NCI-H1048 (cell line): ENCODE measurements at places on chromosomes 2 and 18.

GRCh38 chr2:174796319-174796771 is 32.1 kb upstream of the CHRNA1 start:
- DNase-seq: no peak

DNA sequence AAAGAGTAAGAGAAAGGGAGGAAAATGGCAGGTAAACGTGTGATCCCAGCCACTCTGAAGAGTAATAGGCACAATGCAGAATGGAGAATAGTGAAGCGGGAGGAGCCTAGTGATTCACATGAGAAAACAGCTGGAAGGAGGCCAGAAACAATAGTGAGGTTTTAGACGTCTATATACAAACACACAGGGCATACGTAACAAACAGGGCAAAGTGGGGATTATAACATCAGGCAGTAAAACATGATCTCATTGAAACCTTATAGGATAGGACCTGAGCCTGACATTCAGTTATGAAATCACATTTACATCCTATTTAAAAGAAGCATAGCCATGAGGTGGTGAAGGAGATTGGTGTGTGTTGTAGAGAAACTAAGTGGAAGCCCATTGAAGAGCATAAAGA is 33.0 kb upstream of the GATA6 start:
- DNase-seq: no peak

DNA sequence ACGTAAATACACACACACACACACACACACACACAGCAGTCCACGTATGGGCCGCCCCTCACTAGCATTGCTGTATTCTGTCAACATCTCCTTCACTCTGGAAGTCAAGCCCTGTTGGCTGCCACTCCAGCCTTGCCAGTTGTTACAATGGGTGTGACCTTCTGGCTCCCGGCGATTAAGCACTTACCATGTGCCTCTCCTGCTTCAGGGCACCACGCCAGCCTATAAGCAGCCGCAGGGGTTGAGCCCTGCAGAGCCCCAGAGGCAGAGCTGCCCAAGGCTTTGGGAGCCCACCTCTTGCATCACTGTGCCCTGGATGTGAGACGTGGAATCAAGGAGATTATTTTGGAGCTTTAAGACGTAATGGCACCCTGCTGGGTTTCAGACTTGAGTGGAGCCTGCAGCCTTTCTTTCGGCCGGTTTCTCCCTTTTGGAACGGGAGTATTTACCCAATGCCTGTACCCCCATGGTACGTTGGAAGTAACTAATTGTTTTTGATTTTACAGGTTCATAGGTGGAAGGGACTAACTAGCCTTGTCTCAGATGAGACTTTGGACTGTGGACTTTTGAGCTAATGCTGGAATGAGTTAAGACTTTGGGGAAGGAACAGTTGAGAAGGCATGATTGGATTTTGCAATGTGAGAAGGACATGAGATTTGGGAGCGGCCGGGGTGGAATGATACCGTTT is 54.5 kb upstream of the ROCK2 start:
- DNase-seq: no peak

DNA sequence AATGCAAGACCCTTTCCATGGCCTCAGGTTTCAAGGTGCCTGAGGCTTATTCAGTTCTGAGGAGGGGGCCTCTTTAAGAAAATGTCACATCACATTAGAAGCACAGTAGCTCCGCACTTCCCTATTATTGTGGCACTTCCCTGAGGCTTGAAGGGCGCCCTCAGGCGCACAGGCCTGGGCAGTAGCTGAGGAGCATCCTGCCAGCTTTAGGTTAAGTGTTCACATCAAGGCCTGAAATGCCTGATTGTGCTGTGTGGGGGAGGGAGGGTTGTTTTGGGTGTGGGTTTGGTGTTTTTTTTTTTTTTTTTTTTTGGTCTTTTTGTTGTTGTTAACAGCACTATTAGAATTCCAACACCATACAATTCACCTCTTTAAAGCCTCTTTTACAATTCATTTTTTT is 107.9 kb downstream of the CABLES1 start:
- no peak for DNase-seq

- DNase-seq: no peak
These were observed 878.3 kb upstream of the ID2 start for GRCh38 chr2:7803515-7803914.

DNA sequence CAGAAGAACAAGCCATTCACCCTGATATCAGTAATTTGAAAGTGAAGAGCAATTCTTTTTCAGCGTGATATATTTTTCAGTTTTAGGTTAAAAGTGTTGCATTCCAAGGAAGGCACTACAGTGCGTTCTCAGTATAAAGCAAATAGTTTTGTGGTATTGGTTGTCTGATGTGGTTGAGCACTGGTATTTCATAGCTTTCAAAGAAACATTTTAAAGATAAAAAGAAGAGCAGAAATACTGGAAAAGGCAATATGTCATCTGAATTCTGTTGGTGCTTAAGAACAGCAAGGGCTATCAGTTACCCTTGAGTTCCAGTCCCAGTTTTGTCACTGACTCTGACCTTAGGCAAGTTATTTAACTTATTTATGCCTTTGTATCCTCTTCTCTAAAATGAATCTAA is 191.6 kb downstream of the BABAM2 start:
- no peak for DNase-seq

GRCh38 chr2:8312221-8312620 is 369.6 kb upstream of the ID2 start:
- DNase-seq: no peak

- peak; percentile 17 for DNase-seq
These were observed 17.0 kb downstream of the THNSL2 start for GRCh38 chr2:88187038-88187676.

- no peak for DNase-seq
These were observed 14.5 kb downstream of the PDCD1 start for GRCh38 chr2:241844066-241844728.

DNA sequence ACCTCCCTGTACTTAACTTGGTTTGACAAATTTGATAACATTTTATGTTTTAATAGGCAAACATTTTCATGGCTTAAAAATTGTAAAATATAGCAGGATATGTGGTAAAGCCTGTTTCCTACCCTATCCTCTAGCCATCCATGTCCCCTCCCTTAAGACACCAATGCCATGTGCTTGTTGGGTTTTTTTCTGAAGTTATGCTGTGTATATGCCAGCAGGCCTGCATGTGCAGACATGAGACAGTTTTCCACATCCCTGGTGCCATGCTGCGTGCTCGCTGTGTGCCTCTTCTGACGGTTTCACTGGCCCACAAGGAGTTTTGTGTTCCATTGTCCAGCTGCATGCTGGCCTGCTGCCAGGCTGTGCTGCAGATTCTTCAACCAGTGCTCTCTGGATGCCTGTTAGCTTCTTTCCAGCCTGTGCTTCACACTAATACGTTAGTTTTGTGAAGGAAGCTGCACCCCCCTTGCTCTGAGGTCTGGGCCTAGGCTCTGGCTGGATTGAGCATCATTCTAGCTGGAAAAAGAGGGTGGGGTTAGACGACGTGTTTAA is 16.9 kb downstream of the INPP4A start:
- DNase-seq: no peak

DNA sequence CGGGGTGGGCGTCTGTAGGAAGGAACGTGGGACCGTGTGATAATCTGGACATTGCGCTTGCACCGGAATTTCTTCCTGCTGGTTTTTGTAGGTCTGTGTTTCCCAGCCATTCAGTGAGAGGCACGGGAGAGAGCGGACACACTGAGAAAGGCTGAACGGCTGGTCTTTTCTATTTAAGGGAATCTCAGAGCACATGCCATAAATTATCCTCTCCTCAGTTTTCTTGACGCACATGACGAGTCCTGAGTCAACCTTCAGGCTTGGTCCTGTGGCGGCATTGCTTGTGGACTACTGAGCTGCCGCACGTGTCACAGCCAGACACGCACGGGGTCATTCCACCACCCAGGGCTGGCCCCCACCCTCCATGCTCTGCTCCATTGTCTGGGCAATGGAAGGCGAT is 519.3 kb upstream of the ID2 start:
- no peak for DNase-seq

- DNase-seq: no peak
These were observed 16.6 kb downstream of the ITGB1BP1 start for GRCh38 chr2:9406529-9407362.

- DNase-seq: no peak
These were observed 825.8 kb upstream of the FANCL start for GRCh38 chr2:59066787-59067399.

DNA sequence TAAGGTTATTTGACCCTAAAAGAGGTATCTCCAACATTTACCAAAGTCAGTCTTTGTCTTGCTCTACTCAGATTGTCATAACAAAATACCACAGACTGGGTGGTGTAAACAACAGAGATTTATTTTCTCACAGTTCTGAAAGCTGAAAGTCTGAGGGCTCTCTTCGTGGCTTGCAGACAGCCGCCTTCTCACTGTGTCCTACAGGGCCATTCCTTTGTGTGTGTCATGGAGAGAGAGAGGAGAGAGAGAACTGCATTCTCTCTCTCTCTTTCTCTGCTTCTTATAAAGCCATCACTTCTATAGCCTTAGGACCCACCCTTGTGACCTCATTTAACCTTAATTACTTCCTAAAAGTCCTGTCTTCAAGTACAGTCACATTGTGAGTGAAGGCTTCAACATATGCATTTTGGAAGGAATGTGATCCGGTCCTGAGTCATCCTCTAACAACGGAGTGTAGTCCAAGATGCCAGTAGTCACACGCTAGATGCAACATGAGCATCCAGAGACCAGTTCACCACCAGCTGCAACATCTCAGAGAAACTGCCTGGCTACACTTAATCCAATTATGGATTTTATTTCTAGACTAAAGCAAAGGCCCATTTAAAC is 130.2 kb downstream of the CD226 start:
- DNase-seq: no peak

DNA sequence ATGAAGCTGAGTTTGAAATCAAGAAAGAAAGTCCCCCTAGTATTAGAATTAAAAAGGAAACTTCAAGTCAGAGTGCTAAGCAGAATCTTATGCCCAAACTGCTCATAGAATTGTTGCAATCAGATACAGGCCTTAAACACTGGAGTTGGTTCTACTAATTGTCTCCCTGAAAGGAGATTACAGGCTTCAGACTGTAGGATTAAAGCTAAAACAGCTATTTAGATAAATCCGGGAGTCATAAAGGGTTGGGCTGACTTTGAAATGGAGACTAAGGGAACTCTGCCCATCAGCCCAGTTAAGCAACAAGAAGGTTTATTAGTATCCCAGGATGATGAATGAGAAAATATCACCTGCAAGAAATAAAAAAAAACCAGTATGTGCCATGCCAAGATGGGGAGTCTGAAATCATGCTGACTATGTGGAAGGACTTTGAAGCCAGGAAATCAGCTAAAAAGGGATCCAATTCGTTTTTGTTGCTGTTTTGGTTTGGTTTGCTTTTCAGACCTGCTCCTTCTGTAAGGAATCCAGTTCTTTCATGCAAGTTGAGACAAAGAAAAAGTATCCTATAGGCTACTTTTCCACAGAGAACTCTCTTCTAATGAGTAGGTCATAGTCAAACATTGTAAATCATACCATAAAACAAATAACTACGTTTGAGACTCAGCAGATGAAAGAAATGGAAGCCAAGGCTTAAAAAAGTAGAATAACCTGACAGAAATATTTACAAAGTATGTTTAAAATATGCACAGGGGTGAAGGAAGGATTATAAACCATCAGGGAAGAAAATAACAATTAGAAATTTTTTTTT is 37.6 kb upstream of the MSTN start:
- DNase-seq: no peak

- DNase-seq: no peak
These were observed 2.9 kb downstream of the DUSP11 start for GRCh38 chr2:73776869-73777519.

- no peak for DNase-seq
These were observed 372.5 kb upstream of the GCFC2 start for GRCh38 chr2:76083248-76083647.

GRCh38 chr2:180990337-180990736 is 9.9 kb downstream of the UBE2E3 start:
- DNase-seq: no peak

DNA sequence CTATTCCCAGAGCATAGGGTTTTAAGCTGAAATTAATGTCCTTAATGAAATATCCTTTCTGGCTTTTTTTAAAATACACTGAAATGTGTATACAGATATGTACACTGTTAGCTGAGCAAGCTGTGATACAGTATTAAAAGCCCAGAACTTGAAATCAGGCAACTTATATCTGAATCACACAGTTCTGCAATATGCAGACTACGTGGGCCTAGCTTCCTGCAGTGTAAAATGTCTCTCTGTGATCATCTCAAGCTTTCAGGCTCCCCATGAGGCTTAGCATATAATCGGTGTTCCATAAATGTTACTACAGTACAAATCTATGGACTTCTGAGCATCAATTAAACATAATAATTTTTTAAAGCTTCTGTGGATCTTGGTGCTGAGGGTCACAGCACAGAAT is 8.2 kb downstream of the FBXO15 start:
- DNase-seq: no peak

DNA sequence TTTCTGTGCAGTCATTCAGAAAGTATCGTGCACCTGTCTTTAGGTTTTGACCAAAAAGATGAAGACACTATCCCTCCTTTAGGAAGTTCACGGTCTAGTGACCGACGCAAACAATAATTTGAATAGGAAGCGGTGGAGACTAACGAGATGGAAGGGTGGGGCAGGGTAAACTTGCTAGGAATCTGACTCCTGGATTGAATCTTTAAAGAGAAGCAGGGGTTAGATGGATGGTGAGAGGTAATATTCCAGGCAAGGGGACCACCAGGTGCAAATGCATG is 651 bp upstream of the TXNL1 start:
- DNase-seq: no peak

DNA sequence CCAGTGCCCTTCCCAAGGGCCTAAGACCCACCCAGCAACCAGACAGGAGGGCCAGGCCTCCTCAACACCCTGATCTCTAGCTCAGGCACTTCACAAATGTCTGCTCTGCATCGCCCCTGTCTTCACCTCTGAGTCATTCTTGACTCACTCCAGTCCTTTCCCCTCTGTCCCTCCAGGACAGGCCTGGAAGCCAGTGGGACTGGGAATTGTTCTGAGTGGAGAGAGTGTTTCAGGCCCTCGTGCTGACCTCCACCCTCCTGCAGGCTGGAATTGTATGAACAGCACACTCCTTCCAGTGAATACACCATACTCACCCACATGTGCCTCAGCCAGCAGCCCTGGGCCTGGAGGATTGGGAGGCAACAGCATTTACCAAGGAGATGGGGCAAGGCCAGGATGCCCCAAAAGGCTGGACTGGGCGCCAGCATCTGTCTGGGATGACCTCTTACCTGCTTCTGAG is 304.2 kb downstream of the CYP26B1 start:
- DNase-seq: no peak

GRCh38 chr2:30225131-30225762 is 6.1 kb upstream of the LBH start:
- DNase-seq: no peak

- DNase-seq: no peak
These were observed 959 bp upstream of the TUBA4B start for GRCh38 chr2:219252084-219252483.

- DNase-seq: no peak
These were observed 32.1 kb upstream of the INSIG2 start for GRCh38 chr2:118056165-118056534.

DNA sequence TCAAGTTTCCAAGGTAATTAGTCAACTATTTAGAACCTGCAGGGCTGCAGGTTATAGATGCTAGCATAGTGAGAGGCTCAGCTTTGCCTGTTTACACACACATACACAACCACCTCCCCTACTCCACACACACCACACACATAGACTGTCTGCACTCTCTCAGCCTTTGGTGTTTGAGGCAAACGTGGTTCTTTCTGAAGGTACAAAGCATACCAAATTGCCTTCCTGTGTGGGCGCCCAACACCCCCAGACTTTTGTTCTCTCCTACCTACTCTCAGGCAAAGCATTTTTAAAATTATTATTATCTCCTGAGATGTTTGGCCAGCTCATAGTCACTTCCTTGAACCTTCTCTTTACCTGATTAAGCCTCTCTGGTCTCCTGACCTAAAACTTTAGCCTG is 44.9 kb downstream of the MYO3B start:
- no peak for DNase-seq
